CD4-positive, alpha-beta T cell treated with Interleukin-6 at 100 ng/mL for 8 hours (primary cell): ENCODE measurements at places on chromosomes 5 and 9.

DNA sequence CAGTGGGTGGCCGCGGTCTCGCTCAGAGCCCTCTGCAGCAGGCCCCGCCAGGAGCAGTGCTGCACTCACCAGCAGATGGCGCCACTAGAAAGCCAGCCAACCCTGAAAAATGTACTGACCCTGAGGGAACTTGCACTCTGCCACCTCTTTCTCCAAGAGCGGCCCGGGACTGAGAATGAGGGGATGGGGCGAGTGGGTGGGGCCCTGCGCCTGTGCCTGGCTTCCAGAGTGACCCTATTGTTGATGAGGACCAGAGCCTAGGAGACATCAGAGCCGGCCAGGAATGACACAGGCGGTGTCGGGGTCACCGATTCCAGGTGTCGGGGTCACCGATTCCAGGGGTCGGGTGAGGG lies 2.9 kb upstream of the IL17B start:
- peak; percentile 66 for DNase-seq

DNA sequence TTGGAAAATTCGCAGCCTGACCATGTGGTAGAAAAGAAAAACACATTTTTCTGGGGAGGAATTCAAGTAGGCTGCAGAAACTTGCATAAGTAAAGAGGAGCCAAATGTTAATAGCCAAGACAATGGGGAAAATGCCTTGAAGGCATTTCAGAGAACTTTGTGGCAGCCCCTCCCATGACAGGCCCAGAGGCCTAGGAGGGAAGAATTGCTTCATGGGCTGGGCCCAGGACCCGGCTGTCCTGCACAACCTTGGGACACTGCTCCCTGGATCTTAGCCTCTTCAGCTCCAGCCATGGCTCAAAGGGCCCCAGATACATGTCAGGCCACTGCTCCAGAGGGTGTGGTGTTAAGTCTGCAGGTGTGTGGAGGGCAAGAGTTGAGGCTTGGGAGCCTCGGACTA lies 158.6 kb downstream of the OSTF1 start:
- no peak for DNase-seq

DNA sequence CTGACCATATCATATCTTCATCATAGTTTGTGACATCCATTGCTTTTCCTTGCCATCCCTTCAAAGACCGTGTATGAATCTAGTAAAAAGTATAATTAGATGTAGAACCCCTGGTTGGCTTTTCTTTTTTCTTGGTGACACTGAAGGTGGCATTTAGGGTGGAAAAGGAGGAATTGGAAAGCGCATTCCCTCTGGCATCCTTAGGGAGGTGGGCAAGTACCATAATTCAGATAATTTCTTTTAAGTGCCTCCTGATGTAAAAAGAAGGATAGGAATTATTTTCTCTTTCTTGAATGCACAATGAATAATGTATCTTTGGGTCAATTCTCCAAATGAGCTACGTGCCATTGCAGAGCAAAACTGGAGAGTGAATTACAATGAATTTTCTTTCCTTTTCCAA lies 73.2 kb upstream of the SMARCA2 start:
- DNase-seq: no peak

GRCh38 chr9:115606838-115607237 lies 488.9 kb upstream of the TNC start:
- no peak for DNase-seq

DNA sequence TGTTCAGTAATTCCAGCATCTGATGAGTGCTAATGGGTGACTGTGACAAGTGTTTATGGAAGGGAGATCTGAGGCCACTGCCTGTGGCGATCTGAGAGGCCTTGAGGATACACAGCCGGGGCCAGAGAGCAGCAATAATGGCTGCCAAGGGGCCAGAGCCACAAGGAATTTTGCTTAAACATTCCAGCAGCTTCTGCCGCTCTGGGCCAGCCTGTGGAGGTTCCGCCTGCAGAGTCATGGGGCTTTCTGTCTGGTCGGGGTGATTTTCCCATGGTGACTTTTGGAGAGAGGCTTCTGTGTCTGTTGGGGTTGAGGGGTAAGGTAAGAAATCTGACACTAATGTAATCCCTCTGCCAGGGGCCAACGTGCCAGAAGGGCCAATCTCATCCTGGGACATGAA lies 353.5 kb downstream of the ADAMTS6 start:
- no peak for DNase-seq

DNA sequence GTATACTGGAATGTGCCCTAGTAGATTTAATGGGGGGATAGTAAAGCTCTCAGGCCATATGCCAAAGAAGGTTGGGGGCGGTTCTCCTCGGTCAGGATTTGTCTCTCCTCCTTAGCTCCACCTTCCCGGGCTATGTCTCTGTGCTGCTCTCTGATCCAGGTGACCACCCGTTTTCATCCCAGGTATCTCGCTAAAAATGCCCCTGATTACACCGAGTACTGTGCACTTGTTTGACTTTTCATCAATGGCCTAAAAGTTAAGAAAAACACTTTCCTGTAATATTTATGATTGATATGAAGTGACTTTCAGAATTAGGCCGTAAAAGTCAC lies 724 bp downstream of the NDUFS6 start:
- DNase-seq: no peak

DNA sequence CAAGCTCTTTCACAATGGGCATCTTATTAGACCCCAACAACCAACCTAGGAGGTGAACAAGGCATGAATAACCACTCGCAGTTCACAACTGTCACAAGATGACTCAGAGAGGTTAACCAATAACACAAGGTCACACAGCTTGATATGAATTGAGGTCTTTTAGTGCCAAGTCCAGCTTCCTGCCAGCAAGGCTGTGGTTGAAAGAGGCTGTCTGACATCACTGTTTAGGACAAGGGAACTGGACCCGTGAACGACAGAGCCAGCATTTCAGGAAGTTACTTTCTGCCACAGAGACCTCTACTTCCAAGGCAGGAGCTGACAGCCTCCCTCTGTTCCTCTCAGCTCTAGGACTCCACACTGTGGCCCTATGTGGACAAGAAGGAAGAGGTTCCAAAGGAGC lies 53.4 kb upstream of the ALDH1B1 start:
- no peak for DNase-seq

DNA sequence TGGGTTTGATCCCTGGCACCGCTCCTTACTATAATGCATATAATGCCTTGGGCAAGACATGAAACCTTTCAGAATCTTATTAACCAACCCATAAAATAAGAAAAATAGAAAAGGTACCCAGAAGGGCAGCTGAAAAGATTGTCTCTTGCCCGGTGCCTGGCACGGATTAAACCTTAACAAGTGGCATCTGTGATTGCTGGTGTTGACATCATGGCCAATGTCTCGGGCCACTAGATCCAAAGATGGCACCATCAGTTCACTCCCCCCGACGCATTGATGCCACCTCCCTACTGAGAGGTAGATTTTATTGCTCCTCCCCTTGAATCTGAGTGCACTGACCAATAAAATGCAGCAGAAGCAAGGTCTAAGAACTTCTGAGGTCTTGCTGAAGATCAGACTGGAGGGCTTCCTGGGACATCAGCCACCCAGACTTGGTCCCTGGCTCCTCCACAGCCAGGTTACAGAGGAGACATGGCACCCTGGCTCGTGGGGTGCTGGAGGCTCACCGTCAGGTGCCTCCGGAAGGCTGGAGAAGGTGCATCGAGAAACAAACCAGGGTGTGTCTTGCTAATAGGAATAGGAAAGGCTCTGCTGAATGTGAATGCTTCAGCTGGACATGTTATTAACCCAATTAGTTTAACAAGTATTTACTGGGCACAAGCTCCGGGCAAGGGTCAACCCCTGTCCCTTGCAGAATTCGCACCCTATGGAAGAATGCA lies 80.0 kb upstream of the COL5A1 start:
- no peak for DNase-seq
